ENCODE measurements at places on chromosomes 12 and 14.

DNA sequence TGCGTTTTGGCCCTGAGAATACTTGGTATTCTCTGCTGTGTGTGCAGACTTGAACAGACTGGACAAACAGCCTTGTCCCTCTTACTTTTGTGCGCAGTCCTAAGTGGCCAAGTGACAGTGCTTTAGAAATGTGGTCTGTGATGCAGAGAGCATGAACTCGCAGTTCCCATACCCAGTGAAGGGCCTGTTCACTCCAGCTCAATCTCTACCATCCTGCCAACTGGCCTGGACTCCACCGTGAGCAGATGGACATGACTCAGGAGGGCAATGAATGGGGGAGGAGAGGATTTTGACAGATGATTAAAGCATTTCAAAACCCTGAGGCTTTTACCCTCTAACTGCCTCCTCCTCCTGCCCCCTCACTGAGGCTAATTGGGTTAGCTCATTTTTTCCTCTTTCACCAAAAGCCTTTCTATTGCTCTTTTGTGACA is 62.5 kb upstream of the PYGL start:
- DNase-seq, result peak; percentile 65

- peak; percentile 51 for DNase-seq
These were observed 61.9 kb upstream of the MAX start for GRCh38 chr14:65164068-65164824.

- no peak for DNase-seq
These were observed 605.0 kb upstream of the USP15 start for GRCh38 chr12:61655241-61655640.

DNA sequence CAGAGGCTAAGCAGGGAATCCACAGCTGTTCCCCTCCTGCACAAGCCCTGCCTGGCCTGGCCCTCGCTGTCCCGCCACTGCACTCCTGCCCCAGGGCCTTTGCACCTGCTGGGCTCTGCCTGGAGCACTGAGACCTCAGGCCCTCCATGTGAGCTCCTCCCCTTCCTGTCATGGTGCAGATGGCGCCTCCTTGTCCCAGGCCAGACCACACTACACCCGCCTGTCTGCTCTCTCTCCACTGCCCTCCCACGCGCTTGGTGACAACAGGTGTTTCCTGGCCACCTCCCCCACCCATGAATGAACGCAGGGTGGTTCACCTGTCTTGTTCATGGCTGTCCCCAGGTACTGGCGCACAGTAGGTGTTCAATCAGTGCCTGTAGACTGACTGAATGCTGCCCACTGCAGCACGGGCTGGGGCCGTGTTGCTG is 82.9 kb downstream of the NCOR2 start:
- DNase-seq, result no peak

DNA sequence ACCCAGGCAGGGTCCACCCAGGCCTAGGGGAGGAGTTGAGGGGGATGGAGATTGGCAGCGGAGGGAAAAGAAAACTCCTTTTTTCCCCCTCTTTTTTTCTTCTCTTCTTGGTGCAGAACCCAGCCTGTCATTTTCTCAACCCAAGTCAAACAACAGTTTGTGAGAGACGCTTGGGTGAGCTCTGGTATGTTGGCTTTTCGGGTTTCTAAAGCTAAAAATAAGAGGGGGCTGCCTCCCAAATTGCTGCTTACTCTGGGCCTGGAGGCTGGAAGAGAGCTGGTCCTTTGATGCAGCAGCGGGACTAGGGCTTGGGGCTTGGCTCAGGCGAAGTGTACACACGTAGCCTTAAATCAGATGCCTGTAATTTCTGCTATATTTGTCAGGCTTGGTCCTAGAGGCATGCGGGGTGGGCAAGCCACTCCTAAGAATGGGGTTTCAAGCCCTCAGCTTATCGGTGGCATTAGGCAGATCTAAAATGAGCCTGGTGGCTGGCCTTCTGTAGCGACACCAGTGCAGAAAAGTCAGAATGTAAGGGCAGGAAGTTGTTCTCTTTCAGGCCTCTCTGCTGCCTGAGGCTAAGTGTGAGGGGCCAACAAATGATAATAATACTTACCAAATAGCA is 816 bp upstream of the SLC8A3 start:
- no peak for DNase-seq

- DNase-seq, result no peak
These were observed 43.2 kb downstream of the KRT80 start for GRCh38 chr12:52148464-52149181.

DNA sequence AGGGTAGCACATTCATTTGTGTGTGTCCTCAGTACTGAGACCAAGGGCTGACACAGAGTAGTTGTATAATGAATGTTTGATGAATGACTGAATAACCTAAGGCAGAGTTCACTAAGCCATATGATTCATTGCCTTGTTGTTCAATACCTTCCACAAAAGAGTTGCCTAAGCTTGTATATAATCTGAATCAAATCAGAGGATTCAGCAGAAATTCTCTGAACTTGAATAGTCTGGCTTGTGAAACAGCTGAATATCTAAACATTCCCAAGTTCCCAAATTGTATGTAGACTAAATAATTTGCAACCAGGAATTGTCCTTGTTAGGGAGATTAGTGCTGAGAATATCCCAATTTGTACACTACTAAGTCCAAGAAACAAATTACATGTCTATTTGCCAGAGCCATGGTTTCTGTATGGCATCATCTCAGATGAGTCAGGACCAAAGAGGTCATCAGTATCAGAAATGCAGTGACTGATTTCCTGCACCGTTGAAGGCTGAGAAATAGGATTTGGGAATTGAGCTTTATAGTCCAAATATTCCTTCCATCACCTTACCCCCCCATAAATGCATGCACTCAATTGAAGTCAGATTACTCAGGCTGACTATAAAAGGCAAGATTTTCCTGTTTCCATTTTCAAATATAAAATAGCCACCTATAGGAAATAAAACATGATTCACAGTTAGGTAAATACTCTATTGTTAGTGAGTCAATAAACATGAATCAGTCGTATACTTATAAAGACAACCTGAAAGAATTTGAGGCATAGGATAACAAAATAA is 168.7 kb downstream of the PHLDA1 start:
- peak; percentile 77 for DNase-seq

GRCh38 chr14:94893411-94894160 is 123.7 kb upstream of the GSC start:
- no peak for DNase-seq

- peak; percentile 86 for DNase-seq
These were observed 204.1 kb downstream of the CACNA1C start for GRCh38 chr12:2256915-2257314.

DNA sequence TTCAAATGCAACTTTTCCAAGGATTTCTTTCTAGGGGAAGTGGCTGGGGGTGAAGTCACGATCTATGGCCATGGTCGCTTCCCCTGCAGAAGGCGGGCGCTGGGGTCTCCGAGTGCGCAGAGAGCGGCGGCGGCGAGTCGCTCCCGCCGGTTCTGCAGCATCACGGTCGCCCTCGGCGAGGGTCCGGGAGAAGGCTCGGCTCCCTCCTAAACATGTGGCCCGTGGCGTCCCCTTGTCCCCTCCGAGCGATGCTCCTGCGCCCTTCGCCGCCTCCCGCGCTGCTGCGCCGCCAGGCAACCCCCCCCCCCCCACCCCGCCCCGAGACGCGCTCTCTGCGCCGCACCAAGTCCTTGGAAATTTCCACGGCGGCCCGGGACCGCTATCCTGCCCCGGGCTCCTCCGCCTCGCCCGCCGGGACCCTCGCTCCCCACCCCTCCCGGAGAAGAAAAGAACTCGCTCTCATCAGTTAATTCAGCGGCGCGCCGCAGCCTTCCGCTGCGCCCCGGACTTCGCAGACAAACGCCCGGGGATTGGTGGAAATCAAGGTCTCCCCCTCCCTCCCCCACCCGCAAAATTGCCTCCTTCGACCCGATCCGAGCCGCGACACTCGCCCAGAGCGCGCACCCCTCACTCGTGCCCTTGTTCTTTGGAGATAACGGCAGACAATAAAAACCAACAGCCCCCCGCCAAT is at the start of gene ST8SIA1:
Gene ST8SIA1, minus strand, starts transcription at position 298 of the 691 bp plus-strand sequence. CDS start 475 bp downstream, outside the sequence.
- peak; percentile 12 for DNase-seq

DNA sequence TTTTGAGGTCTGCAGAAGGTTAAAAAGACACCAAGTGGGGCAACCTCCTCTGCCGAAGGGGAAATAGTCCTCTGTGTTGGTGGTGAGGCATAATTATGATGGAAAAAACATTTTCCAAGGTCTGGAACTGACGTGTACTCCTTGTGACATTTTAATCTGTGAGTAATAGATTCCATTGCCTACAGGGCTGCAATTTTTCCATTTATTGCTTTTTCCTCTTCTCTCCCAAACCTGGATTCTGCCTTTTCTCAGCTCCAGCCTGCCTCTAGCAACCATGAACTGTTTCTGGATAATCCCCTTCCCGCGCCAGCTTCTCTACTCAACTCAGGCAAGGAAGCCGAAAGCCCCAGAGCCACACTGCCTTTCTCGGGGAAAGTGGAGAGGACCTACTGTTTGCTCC is 230.1 kb upstream of the PLXNC1 start:
- peak; percentile 83 for DNase-seq

- DNase-seq, result no peak
These were observed 85.4 kb upstream of the DYNC1H1 start for GRCh38 chr14:101878822-101879528.

DNA sequence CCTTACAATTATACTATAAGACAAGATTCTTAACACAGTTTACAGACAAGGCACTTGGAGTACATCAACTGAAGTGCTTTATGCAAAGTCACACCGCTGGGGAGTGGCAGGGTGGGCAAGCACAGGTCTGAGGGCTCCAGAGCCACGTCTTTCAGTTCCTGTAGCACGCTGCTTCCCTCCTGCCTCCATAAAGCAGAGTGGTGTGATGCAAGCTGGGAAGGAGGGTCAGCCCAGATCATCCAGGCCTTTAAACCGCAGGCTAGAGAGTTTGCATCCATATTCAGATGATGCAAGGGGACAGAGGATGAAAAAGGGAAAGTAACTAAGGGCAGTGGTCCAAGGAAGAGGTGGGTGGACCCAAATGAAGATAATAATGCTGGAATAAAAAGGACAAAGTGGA is 132.6 kb downstream of the ITPR2 start:
- DNase-seq, result no peak

- no peak for DNase-seq
These were observed 107.3 kb upstream of the MDM1 start for GRCh38 chr12:68439368-68440045.

Data from fibroblast of skin of right quadriceps (primary cell).